ENCODE measurements at places on chromosomes 16 and 17.

- DNase-seq: no peak
These were observed 31.3 kb upstream of the NAT9 start for GRCh38 chr17:74807441-74807840.

DNA sequence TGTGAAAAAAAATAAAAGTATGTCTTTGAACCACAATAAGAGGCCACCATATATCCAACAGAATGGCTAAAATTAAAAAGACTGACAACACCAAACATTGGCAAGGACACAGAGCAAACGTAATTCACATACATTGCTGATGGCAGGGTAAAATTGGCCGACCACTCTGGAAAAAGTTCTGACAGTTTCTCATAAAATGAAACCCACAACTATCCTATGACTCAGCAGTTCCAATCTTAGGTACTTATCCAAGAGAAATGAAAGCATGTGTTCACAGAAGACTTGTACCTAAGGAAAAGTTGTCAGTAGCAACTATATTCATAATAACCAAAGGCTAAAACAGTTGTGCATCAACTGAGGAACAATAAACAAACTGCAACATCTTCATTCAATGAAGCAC is 357.3 kb upstream of the XYLT1 start:
- no peak for DNase-seq

- DNase-seq: no peak
These were observed 11.4 kb downstream of the MMP15 start for GRCh38 chr16:58036943-58037342.

- no peak for DNase-seq
These were observed 251.6 kb downstream of the KCNJ2 start for GRCh38 chr17:70420861-70421445.

- no peak for DNase-seq
These were observed 51.4 kb downstream of the USP22 start for GRCh38 chr17:20991276-20992037.

- no peak for DNase-seq
These were observed 10.6 kb downstream of the C16orf89 start for GRCh38 chr16:5054876-5055865.

DNA sequence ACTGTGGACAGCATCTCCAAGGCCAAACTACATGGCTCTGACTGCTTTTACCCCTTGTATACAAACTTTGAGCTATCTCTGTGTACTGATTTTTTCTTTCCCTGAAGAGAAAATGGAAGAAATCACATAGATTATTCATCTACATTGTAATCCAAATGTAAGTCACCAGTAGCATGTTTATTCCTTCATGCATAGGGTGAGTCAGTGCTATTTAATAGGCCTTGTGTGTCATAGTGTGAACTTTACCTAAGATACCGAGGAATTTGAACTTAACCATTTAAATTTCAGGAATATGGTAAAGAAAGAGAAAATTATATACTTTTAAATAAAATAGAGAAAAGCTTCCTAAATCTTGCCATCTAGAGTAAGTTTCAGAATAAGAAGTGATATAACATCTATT is 16.5 kb downstream of the PHKB start:
- no peak for DNase-seq

Measured in effector memory CD4-positive, alpha-beta T cell (primary cell).